ENCODE measurements at places on chromosomes 1 and 21. TPM values are rescaled to one million over a fixed set of nuclear protein-coding genes. Genes with fewer than 3 reads are reported as not detected.

- no peak overlapping the region for H3K27ac ChIP-seq
- DNase-seq: no peak
- H3K36me3 ChIP-seq: no peaks in the 10 kb centered on the region
- no peaks in the 10 kb centered on the region for H3K27me3 ChIP-seq
- peaks cover 5% of the 10 kb centered on the region for H3K4me1 ChIP-seq
These were observed 108.1 kb upstream of the EDN2 start for GRCh38 chr1:41592451-41593125.

DNA sequence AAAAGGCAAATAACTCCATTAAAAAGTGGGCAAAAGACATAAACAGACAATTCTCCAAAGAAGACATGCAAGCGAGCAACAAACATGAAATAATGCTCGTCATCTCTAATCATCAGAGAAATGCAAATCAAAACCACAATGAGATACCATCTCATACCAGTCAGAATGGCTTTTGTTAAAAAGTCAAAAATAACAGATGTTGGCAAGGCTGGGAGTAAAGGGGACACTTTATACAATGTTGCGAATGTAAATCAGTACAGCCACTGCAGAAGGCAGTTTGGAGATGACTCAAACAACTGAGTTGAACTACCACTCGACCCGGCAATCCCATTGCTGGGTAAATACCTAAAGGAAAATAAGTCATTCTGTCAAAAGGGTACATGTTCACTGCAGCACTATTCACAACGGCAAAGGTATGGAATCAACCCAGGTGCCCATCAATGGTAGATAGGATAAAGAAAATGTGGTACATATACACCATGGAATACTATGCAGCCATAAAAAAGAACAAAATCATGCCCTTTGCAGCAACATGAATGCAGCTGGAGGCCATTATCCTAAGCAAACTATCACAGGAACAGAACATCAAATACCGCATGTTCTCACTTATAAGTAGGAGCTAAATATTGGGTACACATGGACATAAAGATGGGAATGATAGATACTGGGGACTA, 25.9 kb downstream of the TSPAN2 start:
- H3K27ac ChIP-seq: peak overlapping the region; percentile 95
- H3K27me3 ChIP-seq: no peaks in the 10 kb centered on the region
- DNase-seq: no peak
- H3K4me3 ChIP-seq: peak overlapping the region; percentile 10
- peaks cover 6% of the 10 kb centered on the region for H3K4me1 ChIP-seq

DNA sequence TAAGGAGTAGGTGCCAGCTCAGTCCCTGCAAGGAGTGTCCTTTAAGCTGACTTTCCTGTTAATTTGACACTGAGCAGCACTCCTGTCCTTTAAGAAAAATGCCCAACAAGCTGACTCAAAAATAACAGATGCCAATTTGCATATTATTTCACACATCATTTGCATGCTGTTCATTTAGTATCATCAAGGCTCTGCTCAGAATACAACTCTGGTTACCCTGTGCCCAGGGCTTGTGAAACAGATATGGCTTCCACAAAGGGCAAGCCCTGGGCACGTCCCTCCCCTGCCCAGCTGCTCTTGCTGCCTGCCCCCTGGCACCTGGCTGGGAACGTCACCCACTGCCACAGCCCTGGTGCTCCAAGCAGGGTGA, 10.3 kb downstream of the KCNN3 start:
- no peak for DNase-seq
- H3K4me1 ChIP-seq: peaks cover 35% of the 10 kb centered on the region
- no peak overlapping the region for H3K27ac ChIP-seq

DNA sequence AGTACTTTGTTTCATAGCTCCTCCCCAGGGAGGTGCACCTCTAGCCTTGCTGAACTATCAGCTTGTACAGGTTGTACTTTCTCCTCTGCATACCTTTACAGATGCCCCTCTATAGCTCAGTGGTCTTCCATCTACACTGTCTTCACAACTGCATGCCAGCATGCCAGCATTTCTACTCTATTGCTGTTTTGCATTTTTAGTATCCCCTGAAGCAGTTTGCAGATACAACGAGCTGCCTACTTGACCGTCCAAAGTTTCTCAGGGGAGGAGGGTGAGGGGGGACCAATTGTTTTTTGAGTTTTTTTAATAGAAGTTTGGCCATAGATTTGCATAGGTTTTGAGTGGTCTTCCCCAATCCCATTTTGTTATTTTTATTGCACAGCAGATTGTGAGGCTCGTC, 27.6 kb upstream of the CTH start:
- no peak for DNase-seq
- H3K4me3 ChIP-seq: no peak overlapping the region
- H3K27me3 ChIP-seq: no peaks in the 10 kb centered on the region

Gene GRHL3
- 194 TPM for total RNA-seq
